Renal cortical epithelial cell (primary cell): ENCODE measurements at places on chromosomes 7 and 10. TPM values are rescaled to one million over a fixed set of nuclear protein-coding genes. Genes with fewer than 3 reads are reported as not detected.
A peak's percentile ranks its signal among the peaks of the same experiment; 100 is the strongest.

The TMEM178B gene
- 29.7 and 87.0 TPM in 2 replicates for total RNA-seq

The PBLD gene
- total RNA-seq, result 7.1 and 10.6 TPM in 2 replicates

- no peak for DNase-seq
These were observed 352.8 kb upstream of the PODXL start for GRCh38 chr7:131909151-131909768.

GRCh38 chr7:506921-507622 lies 12.6 kb downstream of the PDGFA start:
- DNase-seq, result no peak

DNA sequence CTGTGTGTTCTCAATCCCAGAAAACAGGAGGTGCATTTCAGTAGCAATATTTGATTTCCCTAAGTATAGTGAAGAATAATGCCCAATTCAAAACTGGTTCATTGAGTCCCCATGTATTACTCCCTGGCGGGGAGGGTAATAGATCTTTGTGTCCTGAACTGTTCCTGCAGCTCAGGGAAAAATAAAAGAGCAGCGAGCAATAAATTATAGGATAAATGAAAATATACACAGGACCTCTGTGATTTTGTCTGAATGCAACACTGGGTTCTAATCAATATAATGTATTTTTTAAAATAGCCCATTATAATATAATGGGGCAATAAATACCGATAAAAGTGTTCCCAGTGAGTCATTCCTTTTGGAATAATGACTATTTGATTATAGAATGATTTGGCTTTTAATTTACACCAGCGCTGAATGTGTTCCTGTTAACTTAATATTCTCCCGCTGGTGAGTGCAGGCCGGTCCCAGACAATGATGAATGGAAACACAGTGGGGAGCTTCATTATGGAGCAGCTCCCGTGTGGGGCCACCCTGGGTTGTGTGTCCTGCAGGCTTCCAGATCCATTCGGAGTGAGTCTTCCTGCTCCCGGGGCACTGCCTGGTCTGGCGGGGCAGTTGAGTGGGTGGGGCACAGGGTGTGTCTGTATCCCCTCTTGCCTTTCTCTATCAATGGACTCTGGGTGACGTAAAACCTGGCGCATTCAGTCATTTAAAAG lies 263.1 kb downstream of the ACTR3B start:
- DNase-seq, result no peak

- no peak for DNase-seq
These were observed 371.4 kb upstream of the MGMT start for GRCh38 chr10:129095680-129096064.

DNA sequence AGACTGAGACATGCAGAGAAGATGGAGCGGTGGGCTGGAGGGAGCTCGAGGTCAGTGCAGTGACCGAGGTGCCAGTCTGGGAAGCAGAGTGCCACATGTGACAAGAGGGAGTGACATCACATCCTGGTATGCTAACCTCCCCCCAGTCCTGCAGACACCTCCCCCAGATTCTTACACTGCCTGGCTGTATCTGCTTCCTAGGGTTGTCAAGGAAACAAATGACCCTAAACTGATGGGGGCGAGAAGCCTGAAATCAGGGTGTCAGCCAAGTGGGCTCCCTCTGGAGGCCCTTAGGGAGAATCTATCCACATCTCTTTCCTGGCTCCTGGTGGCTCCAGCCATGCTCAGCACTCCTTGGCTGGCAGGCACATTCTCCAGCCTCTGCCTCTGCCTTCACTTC lies 316.1 kb upstream of the ZMIZ1 start:
- peak; percentile 14 for DNase-seq

GRCh38 chr7:80895056-80895455 lies 23.8 kb downstream of the SEMA3C start:
- no peak for DNase-seq

GRCh38 chr7:126699707-126700106 lies 553.0 kb downstream of the GRM8 start:
- DNase-seq, result no peak
